ENCODE measurements at places on chromosomes 1 and 21.

DNA sequence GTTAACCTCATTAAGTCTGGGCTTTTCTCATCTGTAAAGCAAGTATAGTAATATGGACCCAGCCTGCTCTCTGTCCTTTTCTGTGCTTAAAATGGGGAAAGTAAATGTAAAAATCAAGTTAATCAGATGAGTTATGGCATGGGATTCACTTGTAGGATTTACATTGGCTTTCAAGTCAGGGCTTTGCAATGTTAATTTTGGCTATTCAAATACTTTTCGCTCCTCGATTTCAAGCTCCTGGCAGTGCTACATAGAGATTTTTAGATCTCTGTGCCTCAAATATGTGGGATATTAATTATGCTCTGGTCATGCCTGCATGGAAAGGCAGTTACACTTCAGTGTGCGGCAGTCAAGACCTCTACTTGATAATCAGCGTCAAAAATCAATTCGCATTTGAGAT is 709.8 kb downstream of the LTN1 start:
- no peak for DNase-seq

GRCh38 chr1:18926315-18927081 is 24.1 kb upstream of the ALDH4A1 start:
- peak; percentile 84 for DNase-seq

GRCh38 chr1:219171192-219171935 is 2.3 kb upstream of the LYPLAL1 start:
- no peak for DNase-seq

DNA sequence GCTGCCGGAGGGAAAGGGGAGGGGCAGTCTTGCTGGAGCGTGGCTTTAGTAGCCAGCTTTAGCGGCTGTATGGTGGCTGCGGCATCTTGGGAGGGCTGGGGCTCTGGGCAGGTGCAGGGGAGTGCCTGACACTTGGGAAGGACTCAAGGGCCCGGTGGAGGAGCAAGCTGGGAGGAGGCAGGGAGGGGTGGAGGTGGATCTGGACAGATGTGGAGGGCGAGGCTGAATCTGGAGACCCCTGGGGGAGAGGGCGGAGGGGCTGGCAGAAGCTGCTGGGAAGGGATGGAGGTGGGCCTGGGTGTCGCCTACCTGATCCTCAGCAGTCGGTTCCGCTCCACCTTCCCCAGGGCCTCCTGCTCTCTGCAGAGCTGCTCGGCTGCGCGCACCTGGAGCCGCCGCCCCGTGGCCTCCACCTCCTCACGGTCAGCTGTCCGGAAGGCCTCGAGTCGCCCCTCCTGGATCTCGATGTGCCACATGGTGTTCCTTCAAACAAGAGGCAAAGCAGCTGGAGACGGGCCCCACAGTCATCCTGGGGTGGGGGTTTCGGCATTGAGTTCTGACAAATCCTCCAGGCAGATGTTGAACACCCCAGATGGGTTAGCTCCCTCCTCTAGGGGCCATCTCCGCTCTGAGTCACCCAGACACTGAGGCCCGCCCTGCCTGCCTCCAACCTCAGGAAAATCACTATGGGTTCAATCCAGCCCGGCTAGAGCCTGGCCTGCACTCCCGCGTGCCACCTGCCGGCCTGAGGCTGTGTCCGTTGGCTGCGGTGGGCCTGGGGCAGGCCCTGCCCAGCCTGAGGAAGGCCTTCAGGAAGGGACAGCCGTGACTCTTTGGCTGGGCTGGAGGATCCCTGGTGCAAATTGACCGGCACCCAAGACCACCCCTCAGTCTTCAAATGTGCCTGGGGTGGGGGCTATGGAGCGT is 29.6 kb downstream of the CFAP74 start:
- DNase-seq, result no peak

DNA sequence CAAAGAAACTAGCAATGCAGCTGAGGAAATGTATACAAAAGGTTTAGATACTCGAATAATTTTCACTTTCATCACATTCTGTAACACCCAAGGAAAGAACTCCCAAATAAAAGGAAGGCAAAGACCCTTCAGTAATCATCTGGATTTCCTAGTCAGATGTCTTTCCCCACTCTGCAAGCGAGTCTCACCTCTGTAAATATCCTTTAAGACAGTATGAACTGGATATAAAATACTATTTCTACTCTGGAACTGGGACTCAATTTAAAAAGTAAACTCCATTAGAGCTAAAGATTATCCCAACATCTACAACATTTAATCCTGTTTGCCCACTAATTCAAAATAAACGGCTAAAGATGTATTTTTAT is 27.0 kb downstream of the C2CD2 start:
- no peak for DNase-seq

DNA sequence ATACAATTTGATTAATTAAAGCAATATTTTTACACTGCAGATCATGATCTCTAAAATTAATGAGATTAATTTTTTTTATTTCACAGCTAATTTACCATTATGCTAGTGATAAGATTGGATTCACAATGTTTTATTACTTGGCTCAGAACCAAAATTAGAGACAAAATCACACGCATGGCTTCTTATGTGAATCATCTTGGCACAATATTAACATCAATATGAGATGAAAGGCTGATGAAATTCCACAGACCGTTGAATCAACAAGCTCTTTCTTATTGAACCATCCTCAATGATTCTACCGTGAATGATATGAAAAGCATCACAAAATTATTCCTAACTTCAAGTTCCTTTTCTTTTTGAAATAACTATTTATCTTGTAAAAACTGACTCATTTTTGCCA is 544.9 kb downstream of the KCNT2 start:
- no peak for DNase-seq

GRCh38 chr1:116404699-116405098 is 31.7 kb downstream of the ATP1A1 start:
- DNase-seq, result no peak

- no peak for DNase-seq
Measured at GRCh38 chr1:18938008-18938706, 18.3 kb downstream of the IFFO2 start.

DNA sequence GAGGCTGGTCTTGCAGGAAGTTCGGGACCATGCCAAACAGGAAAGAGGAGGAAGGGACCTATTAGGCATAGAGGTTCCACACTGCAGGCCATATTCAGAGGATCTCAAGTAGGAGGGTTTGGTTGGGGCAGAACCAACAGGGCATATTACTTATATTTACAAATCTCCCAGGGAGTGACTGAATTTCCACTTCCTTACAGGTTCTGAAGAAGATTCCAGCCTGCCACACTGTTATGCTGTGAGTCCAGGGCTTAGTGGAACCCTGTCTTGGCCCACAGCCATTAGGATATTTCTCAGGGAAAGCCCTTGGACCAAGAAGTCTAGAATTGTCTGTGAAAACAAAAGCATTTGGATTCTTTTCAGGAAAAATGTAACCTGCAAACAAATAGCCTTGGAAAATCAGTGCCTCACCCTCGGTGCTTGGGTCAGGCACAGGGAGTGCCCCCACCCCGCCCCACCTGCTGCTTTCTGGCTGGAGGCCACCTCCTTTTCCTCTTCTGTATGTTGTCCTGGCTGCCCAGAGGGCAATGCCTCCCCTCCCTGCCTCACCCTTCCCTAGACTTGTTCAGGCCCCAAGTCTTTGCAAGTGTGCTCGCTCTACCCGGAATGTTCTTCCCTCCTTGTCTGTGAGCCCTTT is 41.0 kb upstream of the JUN start:
- no peak for DNase-seq

DNA sequence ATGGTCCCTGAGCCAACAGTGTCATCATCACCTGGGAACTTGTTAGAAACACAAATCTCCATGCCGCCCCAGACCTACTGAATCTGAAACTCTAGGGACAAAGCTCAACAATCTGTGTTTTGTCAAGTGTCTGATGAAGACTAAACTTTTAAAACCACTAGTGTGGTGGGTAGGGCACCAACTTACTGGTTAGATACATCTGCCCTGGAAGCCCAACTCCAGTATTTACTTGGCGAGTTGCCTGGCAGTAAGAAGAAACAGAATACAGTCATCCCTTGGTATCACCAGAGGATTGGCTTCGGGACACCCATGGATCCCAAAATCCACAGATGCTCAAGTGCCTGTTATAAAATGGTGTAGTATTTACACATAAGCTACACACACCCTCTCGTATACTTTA is 367.9 kb upstream of the DUSP10 start:
- no peak for DNase-seq

GRCh38 chr1:177200290-177200689 is 29.5 kb downstream of the BRINP2 start:
- no peak for DNase-seq

GRCh38 chr1:76110666-76111065 is 36.1 kb downstream of the ST6GALNAC3 start:
- DNase-seq, result no peak

- no peak for DNase-seq
Measured at GRCh38 chr1:71190843-71191242, 110.0 kb upstream of the ZRANB2 start.

DNA sequence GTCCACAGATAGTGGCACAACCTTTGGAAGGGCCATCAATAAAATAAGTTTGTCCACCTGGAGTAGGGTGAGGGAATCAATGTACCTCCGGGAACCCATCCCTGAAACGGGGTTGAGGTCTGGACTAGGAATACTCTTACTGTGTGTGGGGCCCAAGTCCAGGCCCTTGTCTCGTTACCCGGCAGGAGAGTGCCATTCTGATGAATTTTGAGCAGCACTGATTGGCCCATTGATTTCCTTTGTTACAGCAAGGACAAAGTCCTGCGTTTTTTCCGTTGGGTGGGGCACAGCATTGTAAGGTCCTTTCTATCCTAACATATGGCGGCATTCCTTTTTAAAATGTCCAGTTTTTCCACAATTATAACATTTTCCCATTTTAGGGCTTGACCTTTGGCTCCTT is 75.2 kb downstream of the AXDND1 start:
- no peak for DNase-seq

GRCh38 chr1:166488327-166488726 is 321.5 kb upstream of the FAM78B start:
- no peak for DNase-seq
